CD14-positive monocyte (primary cell): ENCODE measurements at places on chromosomes 3 and 15.

DNA sequence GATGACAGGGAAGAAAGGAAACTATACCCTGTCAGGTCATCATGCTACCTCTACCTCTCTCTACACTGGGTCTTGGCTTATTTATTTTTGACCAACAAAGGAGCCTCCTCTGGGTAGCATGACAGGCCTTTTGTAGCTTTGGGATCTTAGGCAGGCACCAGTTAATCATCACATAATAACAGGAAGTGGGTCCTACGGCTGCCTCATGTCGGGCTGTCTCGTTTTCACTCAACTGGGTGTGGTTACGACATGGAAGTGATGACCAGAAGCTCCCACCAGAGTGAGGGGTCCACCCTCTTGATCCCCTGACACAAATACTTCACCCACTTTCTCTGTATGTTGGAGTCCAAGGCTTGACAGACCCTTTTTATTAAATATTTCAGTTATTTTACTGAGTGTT, 105.3 kb downstream of the CD47 start:
- peak; percentile 83 for DNase-seq
- no peaks in the 10 kb centered on the region for H3K36me3 ChIP-seq
- no peak overlapping the region for H3K4me3 ChIP-seq
- no peak overlapping the region for H3K27ac ChIP-seq
- no peaks in the 10 kb centered on the region for H3K27me3 ChIP-seq
- peaks cover 62% of the 10 kb centered on the region for H3K4me1 ChIP-seq

- peak overlapping the region; percentile 62 for H3K27ac ChIP-seq
- H3K27me3 ChIP-seq = no peaks in the 10 kb centered on the region
- peaks cover 34% of the 10 kb centered on the region for H3K4me1 ChIP-seq
- peak overlapping the region; percentile 78 for H3K4me3 ChIP-seq
- no peaks in the 10 kb centered on the region for H3K36me3 ChIP-seq
- peak; percentile 42 for DNase-seq
Measured at GRCh38 chr15:75023872-75024636, 664 bp downstream of the PPCDC start.

GRCh38 chr3:82587174-82587573, 825.7 kb upstream of the GBE1 start:
- no peak for DNase-seq
- H3K27me3 ChIP-seq = no peaks in the 10 kb centered on the region
- H3K27ac ChIP-seq = no peak overlapping the region
- H3K36me3 ChIP-seq = no peaks in the 10 kb centered on the region
- H3K4me1 ChIP-seq = no peaks in the 10 kb centered on the region

DNA sequence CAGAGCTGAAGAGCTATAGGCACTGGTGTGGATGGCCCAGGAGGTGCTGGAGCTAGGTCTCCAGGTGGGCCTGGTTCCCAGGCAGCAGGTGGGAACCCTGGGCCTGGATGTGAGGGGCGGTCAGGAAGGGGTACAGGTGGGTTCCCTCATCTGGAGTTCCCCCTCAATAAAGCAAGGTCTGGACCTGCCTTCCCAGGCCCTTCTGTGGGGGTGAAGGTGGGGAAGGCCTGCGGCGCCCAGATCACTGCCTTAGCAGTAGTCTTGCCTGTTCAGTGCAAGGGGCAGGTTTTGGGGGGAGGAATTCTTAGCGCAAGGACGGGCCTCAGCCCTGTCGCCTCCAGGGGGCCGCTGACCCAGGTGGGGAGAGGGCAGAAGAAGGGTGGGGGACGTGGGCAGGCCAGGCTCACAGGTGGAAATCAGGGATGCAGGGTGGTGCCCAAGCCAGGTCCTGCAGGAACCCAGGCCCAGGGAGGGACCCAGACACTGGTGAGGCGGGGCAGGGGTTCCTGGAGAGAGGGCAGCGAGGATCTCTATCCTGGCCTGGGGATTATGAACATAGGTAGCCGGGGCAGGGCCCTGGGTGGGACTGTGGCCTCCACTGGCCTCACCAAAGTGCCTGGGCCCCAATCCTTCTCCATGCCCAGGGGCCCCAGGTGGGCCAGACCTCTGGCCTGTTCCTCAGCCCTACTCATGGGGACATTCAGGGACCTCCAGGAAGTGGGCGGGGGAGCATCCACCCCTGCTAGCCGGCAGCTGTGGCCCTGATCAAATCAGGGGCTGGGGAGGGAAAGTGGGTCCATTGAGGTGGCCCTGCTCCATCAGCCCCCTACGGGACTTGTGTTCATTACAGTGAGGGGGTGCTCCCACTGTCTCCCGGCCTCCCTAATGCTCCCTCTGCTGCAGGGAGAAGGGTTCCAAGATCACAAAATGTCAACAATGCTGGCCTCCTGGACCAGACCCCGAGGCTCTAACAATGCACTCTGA, 25.3 kb downstream of the HDAC11 start:
- H3K36me3 ChIP-seq = no peaks in the 10 kb centered on the region
- H3K4me1 ChIP-seq = no peaks in the 10 kb centered on the region
- no peak overlapping the region for H3K4me3 ChIP-seq
- H3K27me3 ChIP-seq = no peaks in the 10 kb centered on the region
- no peak overlapping the region for H3K27ac ChIP-seq
- DNase-seq = no peak

GRCh38 chr3:49654955-49655556, 19.1 kb upstream of the APEH start:
- no peaks in the 10 kb centered on the region for H3K36me3 ChIP-seq
- no peaks in the 10 kb centered on the region for H3K4me1 ChIP-seq
- no peak overlapping the region for H3K27ac ChIP-seq

DNA sequence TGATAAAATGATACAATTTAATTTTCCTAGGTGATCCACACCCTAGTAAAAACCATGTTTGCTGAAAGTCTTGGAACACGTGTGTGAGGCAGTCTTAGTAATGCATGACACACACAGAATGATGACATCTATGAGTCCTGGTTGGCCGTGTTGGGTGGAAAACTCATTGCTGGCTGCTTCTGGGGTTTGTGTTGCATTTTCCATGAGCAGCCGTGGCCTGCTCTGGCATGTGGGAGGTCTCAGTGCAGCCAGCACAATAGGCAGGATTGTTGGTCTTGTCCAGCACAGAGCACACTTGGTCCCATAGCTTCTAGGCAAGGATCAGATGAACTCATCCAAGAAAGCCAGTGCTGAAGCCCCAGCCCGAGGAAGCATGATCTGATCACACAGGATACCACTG, 172.8 kb upstream of the UBE3A start:
- no peaks in the 10 kb centered on the region for H3K4me1 ChIP-seq
- no peaks in the 10 kb centered on the region for H3K36me3 ChIP-seq
- no peak for DNase-seq
- H3K27ac ChIP-seq = no peak overlapping the region
- no peak overlapping the region for H3K4me3 ChIP-seq
- no peaks in the 10 kb centered on the region for H3K27me3 ChIP-seq

- no peak overlapping the region for H3K27ac ChIP-seq
- no peak overlapping the region for H3K4me3 ChIP-seq
- H3K36me3 ChIP-seq = no peaks in the 10 kb centered on the region
- no peaks in the 10 kb centered on the region for H3K27me3 ChIP-seq
Measured at GRCh38 chr3:105791919-105792786, 76.7 kb downstream of the CBLB start.

DNA sequence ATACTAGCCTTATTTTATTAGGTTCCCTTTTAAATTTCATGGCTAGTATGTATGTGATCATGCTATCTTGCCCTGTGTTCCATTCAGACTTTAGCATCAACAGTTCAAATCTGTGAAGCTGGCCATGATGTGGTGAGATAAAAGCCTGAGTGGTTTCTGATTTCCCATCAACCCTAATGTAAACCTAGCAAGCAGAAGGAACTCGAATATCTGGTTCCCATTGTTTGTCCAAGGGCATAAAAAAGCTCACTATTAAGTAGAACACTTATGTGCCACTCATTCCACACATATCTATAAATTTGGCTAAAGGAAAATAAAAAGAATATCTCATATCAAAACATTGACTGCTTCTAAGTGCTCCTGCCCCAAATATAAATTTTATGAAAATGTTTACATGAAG, 311.7 kb downstream of the CADM2 start:
- no peak for DNase-seq
- H3K36me3 ChIP-seq = no peaks in the 10 kb centered on the region
- no peak overlapping the region for H3K27ac ChIP-seq
- no peaks in the 10 kb centered on the region for H3K27me3 ChIP-seq

DNA sequence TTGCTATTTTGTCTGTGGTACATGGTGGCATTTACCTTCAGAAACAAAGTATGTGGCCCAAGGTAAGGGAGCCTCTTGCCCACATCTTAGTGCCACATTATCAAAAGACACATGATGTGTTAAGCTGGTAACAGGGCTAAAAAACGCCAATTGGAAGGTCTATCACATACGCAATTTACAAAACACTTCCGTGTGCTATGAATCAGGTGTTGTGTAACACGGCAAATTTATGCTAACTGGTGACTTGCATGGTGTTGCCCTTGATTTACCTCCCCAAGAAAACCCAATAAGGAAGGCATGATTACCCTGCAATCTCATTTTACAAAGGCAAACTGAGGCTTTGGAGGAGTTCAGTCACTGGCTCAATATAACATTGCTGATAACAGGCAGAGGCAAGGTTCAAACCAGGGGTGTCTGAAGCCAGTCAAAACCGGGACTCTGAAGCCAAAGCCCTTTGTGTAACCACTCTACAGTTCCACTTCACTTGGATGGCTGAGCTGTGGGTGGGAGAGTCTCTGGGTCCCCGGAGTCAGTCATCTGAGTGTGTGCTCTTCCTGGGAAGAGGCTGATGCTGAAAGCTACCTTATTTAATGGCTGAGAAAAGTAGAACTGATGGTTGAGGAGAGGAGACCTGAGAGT, 103.9 kb upstream of the BCL6 start:
- no peaks in the 10 kb centered on the region for H3K36me3 ChIP-seq
- peak overlapping the region; percentile 5 for H3K27ac ChIP-seq
- DNase-seq = peak; percentile 41
- no peaks in the 10 kb centered on the region for H3K27me3 ChIP-seq
- H3K4me1 ChIP-seq = peaks cover 44% of the 10 kb centered on the region

DNA sequence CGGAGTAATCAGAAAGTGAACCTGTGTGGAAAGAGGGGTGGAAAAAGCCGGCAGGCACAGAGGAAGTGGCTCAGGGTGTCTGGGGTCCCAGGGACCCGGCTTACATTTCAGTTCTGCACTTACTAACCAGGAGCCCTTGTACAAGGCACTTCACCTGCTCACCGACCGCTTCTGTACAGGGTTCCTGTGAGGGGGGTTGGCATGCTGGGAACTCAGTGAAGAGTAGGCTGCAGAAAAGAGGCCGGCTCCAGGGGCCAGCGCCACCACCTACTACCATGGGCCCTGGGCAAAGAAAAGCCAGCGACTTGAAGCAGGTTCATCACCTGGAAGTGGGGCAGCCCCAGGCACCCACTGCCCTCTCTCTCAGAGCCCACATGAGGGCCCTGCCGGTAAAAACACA, 6.2 kb downstream of the STIMATE start:
- DNase-seq = no peak
- peak overlapping the region; percentile 91 for H3K27ac ChIP-seq
- H3K4me3 ChIP-seq = no peak overlapping the region
- peaks cover 60% of the 10 kb centered on the region for H3K4me1 ChIP-seq
- H3K36me3 ChIP-seq = peaks cover 3% of the 10 kb centered on the region

- no peaks in the 10 kb centered on the region for H3K27me3 ChIP-seq
- H3K36me3 ChIP-seq = no peaks in the 10 kb centered on the region
- no peak overlapping the region for H3K4me3 ChIP-seq
- no peaks in the 10 kb centered on the region for H3K4me1 ChIP-seq
- no peak for DNase-seq
Measured at GRCh38 chr15:73741321-73741836, 11.8 kb downstream of the INSYN1 start.

- no peak overlapping the region for H3K4me3 ChIP-seq
- no peaks in the 10 kb centered on the region for H3K27me3 ChIP-seq
- no peak overlapping the region for H3K27ac ChIP-seq
- DNase-seq = no peak
- H3K4me1 ChIP-seq = no peaks in the 10 kb centered on the region
Measured at GRCh38 chr3:54342676-54343075, 220.3 kb downstream of the CACNA2D3 start.

DNA sequence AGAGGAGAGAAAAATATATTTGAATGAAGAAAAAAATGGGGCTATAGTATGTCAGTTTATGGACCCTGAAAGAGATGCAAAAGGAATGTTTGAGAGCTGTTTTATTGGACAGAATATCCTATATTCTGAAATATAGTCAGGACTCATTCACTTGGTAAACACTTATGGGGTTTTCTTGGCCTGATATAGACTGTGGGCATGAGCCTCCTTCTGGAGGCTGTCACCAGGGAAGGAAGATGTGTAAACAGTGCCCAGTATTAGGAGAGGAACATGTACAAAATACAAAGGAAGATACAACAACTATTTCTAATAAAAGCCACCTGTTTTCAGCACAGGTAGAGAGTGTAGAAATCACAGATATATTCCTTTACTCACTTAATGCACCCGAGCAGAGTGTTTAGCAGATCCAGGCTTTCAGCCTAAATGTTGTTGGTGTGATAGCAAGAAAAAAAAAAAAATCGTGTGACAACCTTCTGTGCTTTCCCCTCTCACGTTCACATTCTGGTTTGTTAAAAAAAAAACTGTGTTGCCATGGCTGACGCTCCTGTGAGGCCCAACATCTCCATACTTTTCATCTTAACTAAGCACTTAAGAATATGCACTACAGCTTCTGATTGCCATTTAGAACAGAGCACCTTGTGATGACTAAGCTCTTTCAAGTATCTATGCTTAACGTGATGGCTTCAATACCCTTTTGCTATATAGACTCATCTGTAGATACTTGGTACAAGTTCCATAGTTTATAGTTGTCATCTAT, 134.1 kb downstream of the MBNL1 start:
- DNase-seq = no peak
- H3K4me3 ChIP-seq = no peak overlapping the region
- no peaks in the 10 kb centered on the region for H3K27me3 ChIP-seq
- no peak overlapping the region for H3K27ac ChIP-seq

- no peak overlapping the region for H3K4me3 ChIP-seq
- peaks cover 85% of the 10 kb centered on the region for H3K4me1 ChIP-seq
- no peaks in the 10 kb centered on the region for H3K36me3 ChIP-seq
- DNase-seq = peak; percentile 72
Measured at GRCh38 chr3:127732879-127733350, 60.2 kb downstream of the ABTB1 start.

GRCh38 chr15:41554343-41554742, 4.7 kb upstream of the TYRO3 start:
- no peak overlapping the region for H3K27ac ChIP-seq
- no peak for DNase-seq
- peaks cover 10% of the 10 kb centered on the region for H3K27me3 ChIP-seq
- no peaks in the 10 kb centered on the region for H3K36me3 ChIP-seq
- peaks cover 30% of the 10 kb centered on the region for H3K4me1 ChIP-seq

- DNase-seq = no peak
- H3K27ac ChIP-seq = no peak overlapping the region
- peaks cover 4% of the 10 kb centered on the region for H3K4me1 ChIP-seq
- H3K27me3 ChIP-seq = peaks cover 2% of the 10 kb centered on the region
- no peak overlapping the region for H3K4me3 ChIP-seq
Measured at GRCh38 chr3:29644956-29645636, 364.2 kb downstream of the RBMS3 start.

GRCh38 chr3:71397046-71397445, 186.5 kb downstream of the FOXP1 start:
- DNase-seq = no peak
- no peaks in the 10 kb centered on the region for H3K36me3 ChIP-seq
- peaks cover 36% of the 10 kb centered on the region for H3K4me1 ChIP-seq
- H3K27me3 ChIP-seq = no peaks in the 10 kb centered on the region
